ENCODE measurements at places on chromosomes 2 and 18.

DNA sequence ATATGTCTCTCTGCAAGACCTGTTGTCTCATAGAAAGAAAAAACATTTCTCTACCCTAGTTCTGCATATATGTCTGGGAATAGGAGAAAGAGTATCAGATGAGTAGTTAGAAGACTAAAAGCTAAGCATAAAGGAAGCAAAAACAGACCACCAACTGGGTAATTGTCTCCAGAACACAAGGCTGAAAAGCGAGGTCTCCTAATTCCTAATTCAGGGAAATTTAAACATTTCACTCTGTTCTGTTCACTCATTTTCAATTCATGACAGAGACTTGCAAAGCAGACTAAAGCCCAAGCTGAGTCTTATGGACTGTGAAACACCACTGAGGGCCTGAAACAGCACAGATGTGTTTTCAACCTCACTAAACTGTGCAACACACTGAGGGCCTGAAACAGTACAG is 224.4 kb upstream of the TMEM200C start:
- DNase-seq, result no peak

DNA sequence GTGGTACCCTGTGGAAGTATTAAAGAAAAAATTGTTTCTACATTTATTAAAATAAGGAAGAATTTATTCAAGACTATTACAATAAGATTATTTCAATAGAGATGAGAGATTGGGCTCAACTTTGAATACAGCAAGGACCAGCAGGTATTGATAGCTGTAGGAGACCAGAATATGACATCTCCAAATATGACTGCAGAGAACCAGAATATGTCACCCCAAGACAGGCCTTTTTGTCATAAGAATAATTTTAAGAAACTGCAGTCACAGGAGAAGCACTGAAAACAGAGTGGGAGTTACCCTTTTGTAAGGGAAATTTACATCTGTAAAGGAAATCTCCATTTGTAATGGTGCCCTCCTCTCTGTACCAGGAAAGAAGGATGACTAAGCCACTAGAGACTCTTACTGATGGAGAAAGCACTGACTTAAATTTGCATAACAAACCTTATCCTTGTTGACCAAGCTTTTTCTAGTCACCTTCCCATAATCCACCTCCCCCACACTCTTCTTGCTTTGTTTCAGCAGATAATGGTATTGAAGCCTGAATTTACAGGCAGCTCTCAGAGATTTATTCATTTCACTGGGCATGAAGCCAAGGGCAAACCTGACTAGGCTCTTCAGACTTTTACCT is 145.1 kb upstream of the RMP24 start:
- DNase-seq, result no peak

GRCh38 chr2:11914455-11914854 is 168.0 kb downstream of the LPIN1 start:
- no peak for DNase-seq

DNA sequence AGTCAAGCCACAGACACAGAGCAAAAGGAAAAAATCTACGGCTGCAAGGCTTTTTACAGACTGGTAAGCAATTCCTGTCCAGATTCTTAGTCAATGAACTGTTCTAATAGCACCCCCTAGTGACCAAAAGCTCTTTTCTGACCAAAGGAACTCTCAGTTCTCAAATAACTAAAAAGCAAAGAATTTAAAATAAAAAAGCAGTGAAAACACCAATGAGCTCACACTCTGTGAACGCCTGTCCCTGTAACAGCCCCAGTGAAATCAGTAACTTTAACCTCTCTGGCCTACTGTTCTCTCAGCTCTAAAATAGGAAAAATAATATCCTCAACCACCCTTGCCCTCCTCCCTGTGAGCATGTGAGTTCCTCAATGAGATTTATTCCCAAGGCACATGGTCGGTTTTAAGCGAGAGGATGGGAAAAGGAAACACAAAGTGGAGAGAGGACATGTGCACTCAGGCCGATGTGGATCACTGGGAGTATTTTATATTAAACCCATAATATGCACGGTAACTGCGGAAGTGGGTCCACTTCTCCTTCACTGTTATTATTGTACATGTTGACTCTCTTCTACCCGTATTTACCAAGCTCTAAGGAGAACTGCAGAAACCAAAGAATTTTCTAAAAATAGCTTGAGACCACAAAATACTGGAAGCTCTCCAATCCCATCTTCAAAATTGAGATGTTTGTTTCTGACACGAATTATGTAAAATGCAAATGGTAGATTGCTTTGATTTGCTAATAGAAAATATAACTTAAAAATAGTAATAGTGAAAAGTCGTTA is 128.5 kb downstream of the STK39 start:
- no peak for DNase-seq

GRCh38 chr2:16774980-16775898 is 109.6 kb upstream of the CYRIA start:
- no peak for DNase-seq

DNA sequence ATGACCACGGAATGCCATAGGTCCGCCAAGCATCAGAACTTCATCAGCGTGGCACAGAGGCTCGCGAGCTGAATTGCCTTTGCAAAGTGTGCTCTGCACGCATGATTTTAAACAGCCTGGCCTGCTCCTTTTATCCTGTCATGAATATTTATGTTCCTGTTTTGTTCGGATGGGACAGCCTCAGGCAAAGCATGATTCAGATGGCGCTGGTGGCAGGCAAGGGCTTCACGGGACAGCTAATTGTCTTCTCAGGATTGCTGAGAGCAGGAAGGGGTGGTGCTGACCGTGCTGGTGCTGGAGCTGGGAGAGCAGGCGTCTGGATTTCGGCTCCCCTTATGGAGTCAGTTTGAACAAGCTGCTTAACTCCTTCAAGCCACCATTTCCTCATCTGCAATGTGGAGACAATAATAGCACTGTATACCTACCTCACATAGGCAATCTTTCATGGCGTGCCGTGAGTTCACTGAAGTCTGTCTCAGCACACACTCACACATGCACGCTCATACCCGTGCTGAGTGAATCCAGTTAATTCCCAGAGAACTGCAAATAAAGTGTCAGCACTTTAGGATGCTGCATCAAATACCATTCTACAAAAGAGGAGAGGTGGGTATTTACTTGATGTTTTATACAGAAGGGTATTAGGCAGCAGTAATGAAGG is 79.7 kb upstream of the APCDD1 start:
- DNase-seq, result no peak

- no peak for DNase-seq
These were observed 294.1 kb upstream of the FANCL start for GRCh38 chr2:58535182-58535581.

GRCh38 chr2:42934580-42935186 is 142.3 kb upstream of the HAAO start:
- DNase-seq, result no peak

DNA sequence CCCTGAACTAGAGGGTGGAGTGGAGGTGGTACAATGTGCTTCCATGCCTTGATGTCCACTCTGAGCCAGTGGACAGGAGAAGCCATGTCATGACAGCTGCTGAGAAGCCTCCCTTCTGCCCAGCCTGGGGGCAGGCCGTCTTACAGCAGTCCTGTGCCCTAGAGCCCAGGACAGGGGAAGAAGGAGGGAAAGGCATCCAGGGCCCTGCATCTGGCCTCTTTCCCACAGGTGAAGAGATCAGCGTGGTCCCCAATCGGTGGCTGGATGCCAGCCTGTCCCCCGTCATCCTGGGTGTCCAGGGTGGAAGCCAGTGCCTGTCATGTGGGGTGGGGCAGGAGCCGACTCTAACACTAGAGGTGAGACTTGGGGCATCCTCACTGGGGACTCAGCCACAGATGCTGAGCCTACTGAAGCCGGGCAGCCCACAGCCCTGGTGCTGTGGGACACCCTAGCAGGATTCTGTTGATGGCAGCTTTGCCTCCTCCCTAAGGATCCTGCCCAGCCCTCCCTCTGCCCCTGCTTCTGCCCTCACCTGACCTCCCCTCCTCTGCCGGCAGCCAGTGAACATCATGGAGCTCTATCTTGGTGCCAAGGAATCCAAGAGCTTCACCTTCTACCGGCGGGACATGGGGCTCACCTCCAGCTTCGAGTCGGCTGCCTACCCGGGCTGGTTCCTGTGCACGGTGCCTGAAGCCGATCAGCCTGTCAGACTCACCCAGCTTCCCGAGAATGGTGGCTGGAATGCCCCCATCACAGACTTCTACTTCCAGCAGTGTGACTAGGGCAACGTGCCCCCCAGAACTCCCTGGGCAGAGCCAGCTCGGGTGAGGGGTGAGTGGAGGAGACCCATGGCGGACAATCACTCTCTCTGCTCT is 3.1 kb downstream of the IL36RN start:
- no peak for DNase-seq

DNA sequence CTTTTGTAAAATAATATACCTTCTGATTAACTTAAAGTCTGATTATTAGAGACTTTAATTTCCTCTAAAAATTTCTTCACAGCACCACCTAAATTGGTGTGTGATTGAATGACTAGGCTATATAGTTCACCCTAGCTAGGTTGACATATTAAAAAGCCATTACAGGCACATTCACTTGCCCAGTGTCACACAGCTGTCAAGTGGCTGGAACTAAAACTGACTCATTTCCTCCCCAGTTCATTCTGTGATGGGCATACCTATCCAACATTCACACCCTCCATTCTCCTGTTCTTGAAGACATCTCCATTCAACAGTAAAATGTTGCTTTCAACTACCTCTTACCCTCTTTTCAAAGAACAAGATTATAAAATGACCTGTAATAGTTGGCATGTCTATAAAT is 334.5 kb downstream of the ARHGAP15 start:
- DNase-seq, result no peak

DNA sequence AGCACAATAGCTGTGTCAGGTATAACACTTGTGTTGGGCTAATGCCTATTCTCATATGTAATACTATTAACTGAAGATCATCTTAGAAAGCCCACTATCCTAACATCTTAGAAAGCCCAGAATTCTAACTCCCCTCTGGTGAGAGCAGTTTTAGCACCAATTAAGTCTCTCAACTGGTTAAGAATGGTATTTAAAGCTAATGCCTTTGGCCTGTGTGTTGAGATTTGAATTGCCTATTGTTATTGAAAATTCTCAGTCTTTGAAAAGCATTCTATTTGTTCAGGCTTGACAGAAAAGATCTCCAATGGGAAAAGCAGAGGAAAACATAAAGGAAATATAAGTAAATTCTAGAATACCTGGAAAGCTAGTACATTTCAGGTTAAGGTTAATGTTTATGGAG is 352.5 kb downstream of the ARHGAP15 start:
- DNase-seq, result no peak

DNA sequence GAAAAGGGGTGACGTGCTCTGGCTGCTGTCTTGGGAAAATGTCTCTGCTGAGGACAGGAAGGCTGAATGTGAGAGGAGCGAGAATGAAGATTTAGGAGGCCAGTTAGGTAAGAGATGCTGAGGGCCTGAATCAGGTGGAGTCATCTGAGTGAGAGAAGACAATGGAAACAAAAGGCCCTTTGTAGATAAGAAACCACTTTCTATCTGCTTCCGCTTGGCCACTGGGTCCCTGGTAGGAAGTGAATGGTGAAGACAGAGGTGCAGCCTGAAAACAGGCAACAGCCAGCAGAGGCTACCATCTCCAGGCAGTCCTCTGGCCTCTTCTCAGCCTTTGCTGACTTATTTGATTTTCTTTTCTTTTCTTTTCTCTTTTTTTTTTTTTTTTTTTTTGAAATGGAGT is 374.0 kb upstream of the SLC14A2 start:
- DNase-seq, result no peak

- no peak for DNase-seq
These were observed 44.6 kb downstream of the BAZ2B start for GRCh38 chr2:159571540-159572260.

DNA sequence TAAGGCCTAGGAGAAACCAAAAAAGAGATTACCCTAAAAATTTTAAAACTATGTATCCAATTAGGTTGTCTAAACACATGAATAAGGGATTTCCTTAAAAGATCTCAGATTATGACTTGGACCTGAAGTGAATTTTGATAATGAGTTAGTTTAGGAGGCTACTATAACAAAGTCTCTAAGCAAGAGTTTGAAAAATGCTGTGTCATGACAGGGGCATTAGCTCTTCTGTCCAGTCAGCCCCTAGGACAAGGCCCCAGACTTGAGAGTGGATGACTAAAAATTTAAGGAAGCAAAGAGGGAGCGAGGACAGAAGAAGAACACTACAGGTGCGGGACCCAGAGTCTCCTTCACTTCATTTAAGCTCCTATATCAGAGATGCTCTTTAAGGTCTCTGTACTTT is 135.9 kb downstream of the DTNB start:
- no peak for DNase-seq

DNA sequence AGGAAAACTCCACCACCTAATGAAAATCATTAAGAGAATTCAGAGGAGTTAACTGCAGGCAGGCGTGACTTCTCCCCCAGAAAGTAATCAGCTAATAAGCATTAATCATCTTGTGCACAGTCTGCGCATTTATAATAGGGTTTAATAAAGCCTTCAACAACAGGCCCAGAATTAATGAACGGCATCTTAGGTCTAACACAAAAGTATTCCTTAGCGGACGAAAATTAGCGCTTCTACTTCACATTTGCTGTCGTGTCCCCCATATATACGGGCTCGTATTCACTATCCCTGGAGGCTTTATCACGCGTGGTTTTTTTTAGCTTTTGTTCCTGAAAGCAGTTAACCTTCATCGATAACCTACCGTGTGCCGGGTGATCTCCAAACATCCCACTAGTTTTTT is 1.8 kb downstream of the ATP8B1 start:
- no peak for DNase-seq

DNA sequence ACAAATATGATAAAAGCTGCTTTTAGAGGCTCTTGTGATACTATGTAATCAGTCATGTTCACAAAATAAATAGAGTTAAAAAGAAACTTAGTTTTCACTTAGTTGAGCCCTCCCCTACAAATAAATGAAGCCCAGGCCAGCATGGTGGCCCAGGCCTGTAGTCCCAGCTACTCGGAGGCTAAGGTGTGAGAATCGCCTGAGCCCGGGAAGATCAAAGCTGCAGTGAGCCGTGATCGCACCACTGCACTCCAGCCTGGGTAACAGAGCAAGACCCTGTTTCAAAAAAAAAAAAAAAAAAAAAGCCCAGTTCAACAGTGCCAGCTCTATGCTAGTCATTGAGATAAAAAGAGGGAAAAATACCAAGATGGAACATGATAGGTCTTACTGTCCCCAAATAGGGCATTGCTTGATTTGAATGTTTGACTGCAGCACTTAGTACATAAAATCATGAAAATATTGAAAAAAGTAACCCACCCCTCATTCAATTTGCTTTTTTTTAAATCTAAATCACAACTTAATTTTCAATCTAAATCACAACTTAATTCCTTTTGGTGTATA is 1.5 kb downstream of the ASNSD1 start:
- DNase-seq, result no peak

GRCh38 chr2:215431290-215431689 is 4.6 kb downstream of the FN1 start:
- DNase-seq, result no peak

DNA sequence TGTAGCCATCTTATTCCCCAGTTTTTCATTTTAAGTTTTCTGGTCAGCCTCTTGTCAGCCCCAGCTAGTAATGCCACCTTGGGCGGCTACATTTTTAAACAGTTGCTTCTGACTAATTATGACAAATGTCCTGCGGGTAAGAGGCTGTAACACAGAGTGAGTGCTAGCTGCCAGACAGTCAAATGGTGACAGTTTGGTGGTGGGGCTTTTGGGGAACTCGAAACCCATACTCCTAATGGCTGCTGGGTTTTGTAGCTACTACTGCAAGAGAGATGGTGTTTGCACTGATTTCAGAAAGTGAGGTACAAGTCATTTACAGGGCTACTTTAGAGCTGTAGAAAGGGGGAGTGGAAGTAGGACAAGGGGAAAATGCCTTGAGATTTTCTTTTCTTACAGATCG is 48.2 kb downstream of the ZCCHC2 start:
- no peak for DNase-seq
